Activated T-cell treated with anti-CD3 and anti-CD28 coated beads for 24 hours (primary cell): ENCODE measurements at places on chromosomes 3 and 15.
A peak's percentile ranks its signal among the peaks of the same experiment; 100 is the strongest.

- DNase-seq, result no peak
These were observed 763 bp upstream of the ZIC4 start for GRCh38 chr3:147407114-147407497.

DNA sequence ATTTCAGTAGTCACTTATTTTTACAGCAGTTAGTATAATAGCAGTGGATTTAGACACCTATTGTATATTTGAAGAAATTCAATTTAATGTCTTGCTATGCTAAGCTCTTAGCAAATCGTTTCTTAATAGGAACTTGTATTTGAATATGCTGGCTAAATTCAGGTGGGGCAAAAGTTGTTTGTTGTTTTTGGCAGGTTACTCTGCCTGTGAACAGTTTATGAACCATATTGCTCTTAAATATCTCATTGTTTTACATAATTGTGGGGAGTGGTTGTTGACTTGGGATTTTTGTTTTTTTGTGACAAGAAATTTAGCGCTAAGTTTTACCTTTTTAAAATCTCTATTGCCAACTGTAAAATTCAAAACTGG lies 43.4 kb downstream of the NR2C2 start:
- no peak for DNase-seq

- DNase-seq, result no peak
These were observed 38.4 kb upstream of the VPS8 start for GRCh38 chr3:184773283-184774186.

DNA sequence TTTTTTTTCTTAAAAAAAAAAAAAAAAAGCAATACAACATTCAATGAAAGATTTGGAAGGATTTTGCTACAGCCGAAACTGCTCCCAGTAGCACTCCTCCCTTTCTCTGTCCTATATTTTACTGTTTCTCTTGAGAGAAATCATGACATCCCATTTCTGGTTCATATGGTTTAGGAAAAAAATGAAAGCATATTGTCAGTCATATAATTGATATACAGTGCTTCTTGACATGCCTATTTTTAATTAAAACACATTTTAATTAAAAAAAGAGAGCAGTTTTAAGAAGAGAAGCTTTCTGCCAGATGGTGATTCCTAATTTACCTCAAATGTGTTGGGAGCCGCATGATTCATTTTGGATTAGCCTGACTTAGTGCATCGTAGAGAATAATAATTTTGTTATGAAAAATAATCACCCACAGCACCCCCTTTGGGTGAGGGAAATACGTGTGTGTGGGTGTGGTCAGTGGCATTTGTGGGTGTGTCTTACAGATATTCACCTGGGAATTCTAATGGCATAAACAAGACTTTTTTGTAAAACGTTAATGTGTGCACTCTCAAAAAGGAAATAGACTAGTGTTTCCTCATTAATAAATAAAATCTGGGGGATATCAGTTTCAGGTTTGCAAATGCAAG lies 544.5 kb downstream of the MFSD1 start:
- DNase-seq, result no peak

DNA sequence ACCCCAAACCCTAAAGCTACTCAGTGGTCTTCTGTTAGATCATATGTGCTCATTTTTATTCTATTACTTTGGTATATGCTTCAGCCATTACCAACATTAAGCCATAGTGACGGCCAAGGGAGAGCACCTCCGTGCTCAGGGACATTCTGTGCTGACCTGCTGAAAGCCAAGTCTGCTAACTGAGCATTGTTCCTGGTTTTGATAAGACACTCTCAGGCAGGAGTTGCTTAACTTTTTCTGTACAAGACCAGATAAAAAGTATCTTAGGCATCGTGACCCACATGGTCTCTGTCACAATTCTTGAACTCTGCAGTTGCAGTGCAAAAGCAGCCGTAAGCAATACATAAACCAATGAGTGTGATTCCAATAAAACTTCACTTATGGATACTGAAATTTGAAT lies 100.6 kb downstream of the KLHL25 start:
- DNase-seq, result no peak

DNA sequence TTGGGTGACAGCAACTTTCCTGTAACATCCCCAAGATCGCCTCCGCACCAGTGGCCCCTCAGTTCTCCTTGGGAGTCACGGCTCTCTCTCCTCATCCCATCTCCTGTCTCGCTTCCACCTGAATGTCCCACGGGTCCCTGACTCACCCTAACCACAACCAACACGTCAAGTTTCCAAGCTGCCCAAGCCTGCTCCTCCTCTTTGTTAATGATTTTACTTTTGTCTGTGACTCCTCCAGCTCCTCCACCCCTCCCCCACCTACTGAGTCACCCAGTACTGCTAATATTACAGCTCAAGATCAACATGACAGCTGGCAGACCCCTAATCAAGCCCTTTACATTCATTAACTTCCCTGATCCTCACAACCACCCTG lies 39.3 kb downstream of the BDH1 start:
- DNase-seq, result peak; percentile 41

- DNase-seq, result no peak
These were observed 181.3 kb upstream of the CTDSPL start for GRCh38 chr3:37680401-37680800.

GRCh38 chr3:40690749-40691451 lies 166.1 kb downstream of the ZNF621 start:
- DNase-seq, result no peak
